GM04504 (cell line): ENCODE measurements at places on chromosomes 5 and 9.

- no peak for DNase-seq
These were observed 45.9 kb downstream of the ANXA2R start for GRCh38 chr5:42994246-42994554.

- peak; percentile 6 for DNase-seq
These were observed 203.9 kb upstream of the RASEF start for GRCh38 chr9:83266666-83267496.

GRCh38 chr5:42991404-42992087 is 48.6 kb downstream of the ANXA2R start:
- DNase-seq: no peak

- DNase-seq: no peak
These were observed at the start of gene GOLM1 for GRCh38 chr9:86098824-86099700. TSS of gene GOLM1 (minus strand) at chr9:86099558. CDS start at chr9:86079320, 20,238 bp downstream.

DNA sequence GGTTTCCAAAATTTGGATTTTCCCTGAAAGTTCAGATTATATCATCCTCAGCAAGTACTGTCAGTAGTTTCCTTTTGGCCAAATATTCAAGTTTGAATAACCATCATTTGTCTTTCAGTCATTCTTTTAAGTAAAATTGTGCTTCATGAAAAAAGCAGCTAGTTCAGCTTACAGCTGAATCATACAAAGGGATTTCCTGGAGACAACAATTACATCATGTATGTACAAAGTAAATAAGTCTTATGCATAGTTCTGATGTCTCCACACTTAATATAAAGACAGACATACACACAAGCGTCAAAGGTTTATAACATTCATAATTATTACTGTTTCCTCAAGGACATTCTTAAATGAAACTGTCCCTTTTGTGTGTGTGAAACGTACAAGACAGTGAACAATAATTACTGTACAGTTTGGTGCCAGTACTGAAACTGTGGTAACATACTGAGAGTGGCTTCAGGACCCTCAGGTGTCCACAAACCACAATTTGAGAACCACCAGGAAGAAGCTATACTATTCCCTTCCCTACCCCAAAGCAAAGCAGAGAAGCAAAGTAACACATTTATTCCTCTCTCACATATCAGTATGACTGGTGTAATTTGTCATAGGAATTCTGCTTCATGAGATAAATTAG is 746.6 kb downstream of the TAF11L14 start:
- no peak for DNase-seq

GRCh38 chr9:121551985-121552753 is 52.5 kb upstream of the GGTA1 start:
- no peak for DNase-seq

DNA sequence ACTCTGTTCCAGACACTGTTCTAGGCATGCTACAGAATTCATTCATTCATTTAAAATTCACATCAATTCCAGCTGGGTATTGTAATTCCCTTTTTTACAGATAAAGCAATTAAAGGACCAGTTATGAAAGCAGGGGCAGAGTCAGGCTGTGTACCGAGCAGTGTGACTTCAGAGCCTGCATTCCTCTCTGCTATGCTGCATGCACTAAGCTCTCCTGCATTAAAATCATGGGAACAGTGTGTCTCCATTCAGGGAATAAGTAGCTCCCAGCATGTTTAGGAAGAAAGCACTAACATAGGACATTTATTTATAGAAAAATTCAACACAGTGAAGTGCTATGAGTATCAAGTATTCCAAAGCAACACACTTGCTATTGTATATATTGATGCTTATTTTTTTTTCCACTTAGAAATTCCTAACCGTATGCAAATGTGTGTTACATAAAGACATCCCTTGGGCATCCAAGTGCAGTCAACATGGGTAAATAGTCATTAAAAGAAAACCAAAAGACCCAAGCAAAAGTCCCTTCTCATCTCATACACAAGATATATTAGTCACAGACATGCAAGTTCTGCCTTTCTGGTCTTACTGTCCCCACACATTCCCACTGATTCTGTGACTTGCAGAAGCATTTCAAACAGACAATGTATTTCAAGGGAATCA is 173.7 kb downstream of the GABRB2 start:
- DNase-seq: no peak
